SW 1271 (cell line): ENCODE measurements at places on chromosomes 6 and 20.

GRCh38 chr6:5697508-5697907 lies 309.2 kb downstream of the NRN1 start:
- no peak for DNase-seq

- no peak for DNase-seq
Observed at GRCh38 chr20:24840121-24840713, 108.9 kb upstream of the CST7 start.

- DNase-seq, result no peak
Observed at GRCh38 chr20:51970858-51971257, 168.5 kb upstream of the SALL4 start.

- DNase-seq, result no peak
Observed at GRCh38 chr6:129590408-129591022, 119.5 kb downstream of the ARHGAP18 start.

GRCh38 chr20:4782378-4782772 lies 60.7 kb downstream of the PRND start:
- DNase-seq, result no peak

DNA sequence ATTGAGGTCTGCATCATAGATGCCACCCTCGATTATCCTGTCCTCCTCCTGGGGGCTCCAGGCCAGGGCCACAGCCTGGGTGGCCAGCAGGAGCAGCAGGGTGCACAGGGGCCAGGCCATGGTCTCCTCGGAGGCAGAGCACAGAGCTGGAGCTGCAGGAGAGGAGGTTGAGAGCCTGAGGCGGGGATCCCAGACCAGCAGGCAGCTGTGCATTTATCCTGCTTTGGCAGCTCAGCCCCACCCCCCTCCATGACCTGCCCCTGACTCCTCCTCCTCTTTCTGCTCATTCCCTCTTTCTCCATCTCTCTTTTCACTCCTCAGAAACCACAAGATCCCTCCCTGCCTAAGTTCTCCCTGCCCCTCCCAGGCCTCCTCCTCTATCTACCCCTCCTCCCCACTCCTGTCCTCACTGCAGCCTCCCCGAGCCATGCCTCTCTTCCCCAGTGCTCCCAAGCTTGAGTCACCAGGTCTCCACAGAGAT lies at the start of gene CST2:
Gene CST2 (minus strand): TSS at position 189 of the 481 bp plus-strand sequence. CDS start 69 bp downstream, at position 120.
- no peak for DNase-seq

DNA sequence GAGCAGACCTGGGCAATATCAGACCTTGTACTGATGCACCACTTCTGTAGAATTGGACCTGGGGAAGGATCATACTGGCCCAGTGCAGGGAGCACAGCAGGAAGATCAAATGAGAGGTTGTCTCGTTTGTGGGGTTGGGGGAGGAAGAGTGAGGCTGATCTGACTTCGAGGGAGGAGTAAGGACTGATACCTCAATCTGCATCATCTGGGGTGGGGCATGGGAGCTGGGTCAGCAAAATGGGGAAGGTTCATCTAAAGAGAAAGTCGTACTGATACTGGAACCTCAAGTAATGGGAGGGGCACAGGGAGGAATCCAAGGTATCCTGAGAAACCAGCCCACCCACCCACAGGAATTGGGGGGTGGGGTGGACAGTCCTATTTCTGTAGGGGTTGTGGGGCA lies 3.7 kb downstream of the RNF39 start:
- DNase-seq, result no peak

DNA sequence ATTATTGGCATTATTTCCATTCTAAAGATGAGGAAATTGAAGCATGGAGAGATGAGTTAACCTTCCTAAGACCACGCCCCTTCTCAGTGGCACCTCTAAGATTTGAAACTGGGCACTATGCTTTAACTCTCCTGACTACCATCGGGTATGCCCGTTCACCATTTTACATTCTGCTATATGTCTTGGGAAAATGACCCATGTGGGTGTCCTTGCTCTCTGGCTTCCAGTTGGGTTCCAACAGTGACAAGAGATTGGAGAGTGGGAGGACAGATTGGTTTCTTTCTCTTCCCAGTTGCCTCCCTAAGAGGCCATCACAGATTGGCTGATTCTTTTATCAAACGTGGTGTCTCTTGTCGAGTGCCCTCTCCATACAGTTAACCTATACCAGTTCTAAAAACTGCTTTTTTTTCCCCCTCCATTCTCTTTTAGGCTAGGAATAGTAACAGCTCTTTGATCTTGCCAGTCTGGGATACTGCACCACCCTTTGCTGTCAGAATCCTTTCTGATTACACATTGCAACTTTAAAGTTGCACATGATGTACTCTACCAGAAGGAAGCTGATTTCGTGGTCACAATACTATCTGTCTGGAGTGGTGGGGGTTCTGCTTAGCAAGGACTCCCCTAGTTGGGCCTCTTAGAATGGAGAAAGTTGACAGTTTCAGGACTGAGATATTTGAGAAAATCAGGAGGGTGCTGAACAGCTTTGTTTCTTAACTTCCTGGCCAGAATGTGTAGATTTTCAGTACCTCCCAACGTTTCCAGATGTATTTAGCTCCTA lies 88.0 kb upstream of the ELOVL5 start:
- no peak for DNase-seq

GRCh38 chr6:17907406-17908229 lies 79.8 kb downstream of the KIF13A start:
- DNase-seq, result peak; percentile 79

DNA sequence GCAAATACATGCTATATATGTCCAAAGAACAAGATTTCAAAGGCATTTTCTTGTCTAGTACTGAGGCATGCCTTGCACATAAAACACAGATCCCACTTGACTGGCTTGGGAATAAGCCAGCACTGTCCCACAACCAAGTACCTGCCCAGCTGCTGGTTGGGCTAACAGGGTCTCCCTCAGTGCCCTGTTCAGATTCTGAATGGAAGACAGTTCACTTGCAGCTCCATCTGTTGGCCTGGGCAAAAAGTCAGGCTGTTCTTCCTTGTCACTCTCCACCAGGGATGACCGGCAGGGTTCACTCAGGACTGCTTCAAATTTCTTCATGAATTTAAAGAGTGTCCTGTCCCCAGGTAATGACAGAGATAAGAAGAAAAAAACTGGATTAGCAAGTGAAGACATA lies 44.4 kb upstream of the LYRM2 start:
- no peak for DNase-seq

DNA sequence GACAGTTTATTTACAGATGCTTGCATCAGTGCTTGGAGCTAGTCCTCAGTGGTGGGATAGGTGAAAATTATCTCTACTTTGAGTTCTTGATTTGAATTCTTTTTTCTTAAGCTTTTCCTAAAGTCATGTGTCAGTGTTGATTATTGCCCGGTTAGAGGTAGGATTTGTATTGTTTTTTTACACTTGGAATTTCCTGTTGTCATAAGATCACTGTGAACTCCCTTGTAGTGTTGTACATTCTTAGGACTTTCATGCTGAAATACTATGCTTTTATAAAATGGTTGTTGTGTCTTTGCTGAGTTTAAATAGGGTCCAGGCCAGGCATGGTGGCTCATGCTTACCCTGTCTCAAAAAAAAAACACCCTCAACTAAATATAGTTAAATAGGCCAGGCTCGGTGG lies 20.3 kb downstream of the ASXL1 start:
- DNase-seq, result no peak

DNA sequence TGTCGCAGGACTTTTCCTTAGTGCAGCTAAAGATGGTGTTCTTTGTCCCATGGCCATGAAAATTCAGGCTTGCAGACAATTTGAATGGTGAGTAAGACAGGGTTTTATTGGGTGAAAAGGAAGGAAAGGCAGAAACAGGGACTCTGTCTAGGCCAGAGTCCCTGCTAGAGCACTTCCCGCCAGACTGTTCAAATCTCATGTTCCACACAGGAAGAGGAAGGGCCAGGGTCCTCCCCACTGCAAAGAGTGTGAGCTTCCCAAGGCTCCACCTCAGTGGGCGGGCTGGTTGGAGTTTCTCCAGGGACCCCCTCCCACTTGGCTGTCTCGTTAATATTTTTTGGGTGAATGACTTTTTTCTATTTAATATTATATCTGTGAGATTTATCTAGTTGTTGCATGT lies 29.0 kb downstream of the COL19A1 start:
- DNase-seq, result no peak

DNA sequence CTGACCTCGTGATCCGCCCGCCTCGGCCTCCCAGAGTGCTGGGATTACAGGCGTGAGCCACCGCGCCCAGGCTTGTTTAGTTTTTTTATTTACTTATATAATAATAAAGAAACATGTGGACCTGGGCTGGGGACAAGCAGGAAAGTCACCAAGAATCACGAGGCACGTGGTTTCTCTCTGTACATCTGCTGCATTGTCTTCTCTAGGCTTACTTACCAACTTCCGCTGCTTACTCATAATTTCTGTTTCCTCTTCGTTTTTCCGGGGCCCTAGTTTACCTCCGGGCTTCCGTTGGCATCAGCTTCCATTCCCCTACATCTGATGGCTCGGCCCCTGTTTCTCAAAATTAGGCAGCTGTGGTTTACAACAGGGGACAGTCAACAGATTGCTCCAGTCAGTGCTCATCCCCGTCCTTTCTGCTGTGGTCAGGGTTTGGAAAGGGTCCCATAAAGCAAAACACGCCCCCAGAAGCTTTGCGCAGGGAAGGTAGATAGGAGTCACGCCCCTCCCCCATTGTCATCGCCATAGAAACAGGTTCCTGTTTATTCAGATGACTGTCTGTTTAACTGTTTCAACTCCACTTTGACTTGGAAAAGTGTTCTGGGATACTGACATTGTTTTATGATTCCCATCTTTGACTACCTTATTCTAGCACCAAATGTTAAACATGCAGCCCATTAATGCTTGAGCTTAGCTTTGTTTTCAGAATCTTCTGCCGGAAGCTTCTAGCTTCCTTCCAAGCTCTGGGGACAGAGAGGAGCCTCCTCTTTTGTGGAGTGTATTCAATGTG lies 31.9 kb upstream of the TXLNB start:
- no peak for DNase-seq

- DNase-seq, result no peak
Observed at GRCh38 chr6:118469468-118469867, 78.6 kb upstream of the PLN start.

GRCh38 chr6:31666337-31666965 lies 571 bp downstream of the CSNK2B start:
- DNase-seq, result no peak

DNA sequence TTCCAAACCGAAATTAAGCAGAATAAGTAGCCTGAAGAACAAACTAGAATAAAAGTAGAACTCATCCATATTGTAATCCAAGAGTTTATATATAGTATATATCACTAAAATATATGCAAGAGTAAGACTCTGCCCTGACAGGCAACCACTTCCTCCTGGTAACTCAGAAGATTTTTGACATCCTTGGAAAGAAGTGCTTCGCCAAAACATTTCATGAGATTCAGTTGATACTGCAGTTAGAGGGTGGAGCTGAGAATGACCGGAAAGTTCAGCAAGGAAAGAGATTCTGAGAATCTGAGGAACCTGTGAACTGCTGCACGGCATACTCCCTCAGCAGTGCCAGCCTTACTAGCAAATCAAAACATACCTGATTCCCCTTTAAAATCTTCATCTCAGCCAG lies 79.6 kb downstream of the CDK19 start:
- DNase-seq, result no peak

- no peak for DNase-seq
Observed at GRCh38 chr6:97095311-97095850, 170.9 kb downstream of the KLHL32 start.

DNA sequence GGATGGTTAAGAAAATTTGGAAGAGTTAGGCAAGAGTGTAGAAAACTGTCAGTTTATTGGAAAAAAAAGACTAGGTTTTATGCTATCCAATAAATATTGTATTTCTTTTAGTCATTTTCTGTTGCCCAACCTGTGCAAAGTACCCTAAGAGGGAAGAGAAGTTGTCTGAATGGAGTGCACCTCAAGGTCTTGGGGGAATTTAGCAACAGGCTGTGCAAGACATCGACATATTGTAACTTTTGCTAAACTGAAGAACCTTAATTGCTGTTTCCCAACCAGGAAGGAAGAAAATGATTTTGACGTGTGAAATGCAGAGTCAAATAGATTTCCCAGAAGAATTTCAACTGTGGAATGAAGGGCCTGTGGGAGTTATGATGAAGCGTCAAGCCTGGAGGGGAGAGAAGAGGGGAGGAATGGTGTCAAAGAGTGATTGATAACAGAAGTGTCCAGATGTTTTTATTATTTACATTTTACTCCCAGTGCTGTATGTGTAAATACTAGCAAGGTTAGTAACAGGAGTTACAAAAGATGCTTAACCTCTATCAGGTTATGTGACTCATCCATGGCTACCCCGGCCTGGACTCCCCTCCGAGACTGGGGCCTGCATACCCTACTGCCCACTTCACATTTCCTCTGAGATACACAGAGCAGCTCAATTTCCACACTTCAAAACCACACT lies 246.8 kb downstream of the MYLK4 start:
- no peak for DNase-seq

GRCh38 chr20:11926292-11926998 lies 8.8 kb downstream of the BTBD3 start:
- no peak for DNase-seq

DNA sequence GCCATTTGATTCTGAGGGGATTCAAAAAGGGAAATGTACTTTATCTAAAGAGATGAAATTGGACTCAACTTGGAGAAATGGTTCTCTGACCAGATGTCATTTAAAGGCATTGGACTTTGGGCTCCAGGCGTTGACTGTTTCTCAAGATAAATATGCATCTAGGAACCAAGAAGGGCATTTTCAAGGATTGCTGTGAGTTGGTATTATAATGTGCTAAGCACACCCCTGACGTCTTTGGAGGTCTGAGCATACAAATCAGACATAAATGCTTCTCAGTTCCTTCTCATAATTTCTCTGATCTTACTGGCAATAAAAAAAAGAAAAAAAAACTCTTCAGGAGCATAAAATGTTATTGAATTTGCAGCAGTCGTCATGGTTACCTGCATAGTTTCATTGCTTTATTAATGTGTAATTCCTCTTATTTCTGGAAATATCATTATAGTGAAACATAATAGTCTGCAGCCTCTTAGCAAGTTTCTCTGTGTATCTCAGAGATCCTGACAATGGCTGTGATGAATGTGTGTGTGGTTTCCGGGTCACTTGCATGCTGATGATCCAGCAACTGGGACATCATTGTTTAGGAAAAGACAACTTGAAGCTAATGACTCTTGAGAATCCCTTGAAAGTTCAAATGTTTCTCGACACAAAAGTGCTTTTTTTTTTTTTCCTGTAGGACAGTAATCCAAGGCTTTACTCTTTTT lies 136.0 kb downstream of the AIG1 start:
- no peak for DNase-seq
